NCI-H1436 treated with DMSO at 0.1 percent for 48 hours (cell line): ENCODE measurements at places on chromosomes 2 and 18.

DNA sequence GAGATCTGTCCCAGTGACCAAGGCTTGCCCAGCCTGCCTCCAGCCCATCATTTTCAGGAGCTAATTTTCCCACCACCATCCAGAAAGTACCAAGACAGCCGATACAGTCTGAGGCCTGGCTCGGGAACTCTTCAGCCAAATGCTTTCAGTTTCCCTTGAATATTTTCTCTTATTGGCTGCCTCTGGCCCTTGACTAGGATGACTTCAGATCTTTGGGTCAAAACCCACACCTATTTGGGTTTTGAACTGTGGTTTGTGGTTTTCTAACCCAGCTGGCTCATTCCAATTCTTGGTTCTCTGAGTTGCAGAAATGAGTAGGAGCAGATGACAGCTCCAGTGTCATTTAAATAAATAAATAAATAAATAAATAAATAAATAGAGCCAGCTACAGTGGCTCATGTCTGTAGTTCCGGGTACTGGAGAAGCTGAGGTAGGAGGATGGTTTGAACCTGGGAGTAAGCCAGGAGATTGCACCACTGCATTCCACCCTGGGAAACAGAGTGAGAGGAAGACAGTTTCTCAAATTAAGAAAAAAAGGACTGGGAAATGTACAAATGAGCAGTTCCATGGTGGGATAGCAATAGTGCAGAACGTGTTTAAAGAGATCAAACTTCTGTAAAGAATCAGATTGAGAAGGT lies 465.0 kb upstream of the SOX11 start:
- no peak for DNase-seq

DNA sequence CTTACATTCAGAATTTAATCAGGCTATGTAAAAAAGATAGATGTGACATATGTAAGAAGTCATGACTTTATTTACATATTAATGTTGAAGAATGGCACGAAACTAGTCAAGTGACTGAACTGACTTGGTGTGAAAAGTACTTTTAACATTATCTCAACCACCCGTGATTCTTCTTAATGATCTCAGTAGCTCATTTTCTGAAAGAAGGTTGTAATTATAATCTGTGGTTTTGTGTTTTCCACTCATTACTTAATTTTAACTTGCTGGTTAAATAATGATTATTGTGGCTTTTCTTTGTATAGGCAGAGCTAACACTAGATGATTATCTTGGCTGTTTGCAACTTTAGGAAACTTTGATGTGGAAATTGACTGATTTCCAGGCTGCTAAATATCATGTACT lies 18.5 kb downstream of the KCNJ13 start:
- no peak for DNase-seq

DNA sequence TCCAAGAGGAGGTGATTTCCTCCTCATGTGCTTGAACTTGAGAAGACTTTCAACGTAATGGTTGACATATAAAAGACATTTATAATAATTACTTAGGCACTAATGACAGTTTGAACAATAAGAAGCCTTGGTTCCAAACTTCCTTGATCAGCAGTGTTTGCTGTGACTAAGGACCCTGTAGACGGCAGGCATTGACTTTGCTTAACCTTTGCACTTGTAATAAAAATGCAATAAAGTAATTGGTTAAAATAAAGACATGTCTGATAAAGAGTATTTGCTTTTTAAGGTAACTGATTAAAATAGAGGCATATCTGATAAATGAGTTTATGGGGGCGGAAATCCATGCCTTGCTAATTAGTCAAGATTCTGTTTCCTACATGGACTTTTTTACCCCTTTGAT lies 82.2 kb upstream of the ST8SIA3 start:
- no peak for DNase-seq

- no peak for DNase-seq
These were observed 23.3 kb downstream of the EPB41L5 start for GRCh38 chr2:120036145-120036544.

- DNase-seq: no peak
These were observed 24.0 kb downstream of the PDCD1 start for GRCh38 chr2:241834527-241835210.

- no peak for DNase-seq
These were observed 9.4 kb downstream of the SMAD4 start for GRCh38 chr18:51039138-51040112.

DNA sequence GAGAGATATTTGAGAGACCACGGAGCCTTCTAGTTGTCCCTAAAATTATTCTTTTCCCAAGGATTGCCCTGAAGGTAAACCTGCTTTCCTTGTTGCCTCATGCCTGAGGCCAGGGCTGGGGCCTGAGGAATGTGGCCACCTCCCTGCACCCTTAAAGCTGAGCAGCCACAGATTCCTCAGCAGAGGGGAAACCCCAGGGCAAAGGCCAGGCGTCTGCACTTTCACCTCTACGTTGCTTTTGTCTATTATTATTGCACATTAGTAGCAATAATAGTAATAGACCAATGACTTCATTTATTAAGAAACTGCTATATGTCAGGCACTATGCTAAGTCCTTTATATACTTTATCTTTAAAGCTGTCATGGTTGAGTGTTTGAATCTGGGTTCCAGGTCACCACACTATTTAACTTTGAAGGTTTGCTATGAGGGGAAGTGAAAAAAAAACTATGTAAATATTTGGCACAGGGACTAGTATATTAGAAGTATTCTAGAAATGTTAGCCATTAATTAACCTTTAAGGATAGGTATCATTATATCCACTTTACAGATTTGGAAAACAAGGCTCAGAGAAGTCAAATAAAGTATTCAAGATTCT lies 104.2 kb downstream of the LRRC30 start:
- no peak for DNase-seq

DNA sequence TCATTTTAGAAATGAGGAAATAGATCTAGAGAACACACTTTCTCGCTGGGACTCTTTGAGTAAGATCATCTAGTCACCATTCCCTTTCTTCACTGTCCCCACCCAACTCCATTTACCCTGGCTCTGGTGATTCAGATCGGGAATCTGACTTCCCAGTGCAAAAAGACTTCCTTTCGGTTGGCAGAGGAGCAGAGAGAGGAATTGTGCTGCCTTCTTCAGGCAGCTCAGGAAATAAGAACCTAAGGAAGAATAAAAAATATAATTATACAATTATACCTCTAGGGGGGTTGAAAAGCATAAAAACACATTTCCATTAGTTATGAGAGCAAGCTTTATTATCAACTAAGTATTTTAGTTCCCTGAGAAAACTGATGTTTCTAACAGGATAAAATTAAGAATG lies 9.3 kb upstream of the MPP4 start:
- no peak for DNase-seq

DNA sequence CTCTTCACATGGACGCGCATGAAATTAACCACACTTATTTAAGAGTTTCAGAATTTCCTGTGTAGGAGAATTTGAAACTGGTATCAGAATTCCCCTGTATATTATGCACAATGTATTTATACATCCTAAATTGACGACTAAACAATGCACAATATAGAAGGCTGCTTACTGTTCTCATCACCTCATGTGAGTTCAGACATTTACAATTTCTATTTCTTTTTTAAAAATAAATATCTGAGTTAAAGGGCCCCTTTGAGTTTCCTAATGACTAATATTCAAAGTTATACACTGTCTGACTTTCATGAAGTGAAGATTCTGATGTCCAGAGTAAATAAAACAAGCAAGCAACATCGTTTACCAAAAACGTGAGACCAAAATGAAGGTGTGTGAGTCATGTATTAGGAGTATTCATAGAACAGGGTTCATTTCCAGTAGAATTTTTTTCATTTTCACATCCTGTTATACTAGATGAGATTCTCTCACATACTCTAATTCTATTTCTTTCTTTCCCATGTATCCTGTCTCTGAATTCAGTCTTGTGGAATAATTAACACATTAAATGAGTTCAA lies 406.2 kb downstream of the NUP35 start:
- DNase-seq: no peak

DNA sequence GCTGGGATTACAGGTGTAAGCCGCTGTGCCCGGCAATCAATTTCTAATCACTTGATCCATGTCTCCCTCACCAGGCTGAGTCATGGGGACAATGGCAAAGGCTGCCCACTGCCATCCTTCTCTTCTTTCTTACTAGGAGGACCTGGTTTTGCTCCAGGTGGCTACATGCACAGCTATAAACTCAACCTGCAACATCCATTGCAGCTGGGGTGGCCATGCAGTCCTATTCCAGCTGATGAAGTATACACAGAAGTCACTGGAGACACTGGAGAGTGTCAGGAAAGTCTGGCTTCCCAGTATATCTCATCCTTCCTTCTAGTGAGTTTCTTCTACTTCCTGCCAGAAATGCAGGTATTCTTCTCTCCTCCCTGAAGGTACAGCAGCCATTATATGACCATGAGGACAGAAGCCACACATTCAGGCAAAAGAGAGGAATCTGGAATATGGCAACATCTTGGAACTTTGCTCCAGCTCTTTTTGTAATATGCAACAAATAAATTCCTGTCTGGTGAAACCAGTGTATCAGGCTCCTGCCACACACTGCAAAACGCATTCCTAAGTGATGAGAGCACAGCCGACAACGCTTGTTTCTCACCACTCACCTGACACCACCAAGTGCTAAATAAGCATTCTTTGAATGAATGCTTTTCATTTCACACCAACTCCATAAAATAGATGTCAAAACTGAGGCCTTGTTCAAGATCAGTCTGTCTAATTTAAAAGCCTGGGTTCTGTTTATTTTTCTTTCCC lies 32.3 kb downstream of the SCTR start:
- DNase-seq: no peak

DNA sequence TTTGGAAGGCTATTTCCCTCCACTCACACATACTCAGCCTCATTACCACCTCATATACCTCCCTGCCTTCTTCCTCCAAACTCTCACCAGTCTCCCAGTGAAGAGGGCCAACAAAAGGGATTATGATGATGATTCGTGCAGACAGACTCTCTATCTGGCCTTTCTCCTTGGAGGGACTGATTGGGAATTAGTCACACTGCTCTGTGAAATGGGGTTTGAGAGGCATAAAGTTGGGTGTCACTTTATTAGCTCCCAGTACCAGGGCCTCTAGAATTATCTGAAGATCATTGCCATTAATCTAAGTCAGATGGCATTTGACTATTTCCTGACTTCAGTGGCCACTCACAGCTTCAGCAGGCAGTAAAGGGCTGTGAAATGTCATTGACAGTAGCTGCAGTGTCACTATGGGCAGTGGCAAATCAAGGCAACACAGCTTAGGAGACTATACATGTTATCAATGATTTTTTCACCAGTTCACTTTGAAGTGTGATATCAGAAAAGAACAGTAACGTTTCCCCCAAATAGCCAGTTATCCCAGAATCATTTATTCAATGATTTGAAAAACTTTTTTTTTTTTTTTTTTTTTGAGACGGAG lies 17.4 kb downstream of the CNRIP1 start:
- no peak for DNase-seq

DNA sequence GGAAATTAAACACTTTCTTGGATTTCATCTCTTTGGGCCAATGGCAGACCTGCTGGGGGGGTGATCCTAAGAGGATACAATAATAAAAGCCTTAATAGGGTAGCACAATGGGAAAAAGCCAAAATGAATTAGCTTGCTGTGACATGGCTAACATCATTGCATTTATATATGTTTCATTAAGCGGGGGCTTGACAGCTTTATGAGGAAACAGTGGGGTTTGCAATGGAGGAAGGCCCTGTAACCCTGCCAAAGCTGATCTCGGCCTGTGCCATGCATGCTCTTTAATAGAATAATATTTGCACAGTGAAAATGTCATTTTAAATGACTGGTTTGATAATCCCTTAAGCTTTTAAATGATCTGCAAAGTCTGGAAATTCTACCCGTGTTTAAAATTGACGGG lies 291.5 kb downstream of the SLC4A3 start:
- DNase-seq: no peak

- DNase-seq: no peak
These were observed 780.0 kb downstream of the CNTNAP5 start for GRCh38 chr2:124805060-124805459.

- no peak for DNase-seq
These were observed 20.8 kb upstream of the C2orf74 start for GRCh38 chr2:61141151-61141550.

GRCh38 chr2:223674998-223675609 lies 72.9 kb upstream of the SCG2 start:
- no peak for DNase-seq

- DNase-seq: no peak
These were observed 115.9 kb downstream of the DSEL start for GRCh38 chr18:67400502-67401117.

GRCh38 chr2:237315829-237316225 lies 98.1 kb downstream of the COL6A3 start:
- DNase-seq: no peak

DNA sequence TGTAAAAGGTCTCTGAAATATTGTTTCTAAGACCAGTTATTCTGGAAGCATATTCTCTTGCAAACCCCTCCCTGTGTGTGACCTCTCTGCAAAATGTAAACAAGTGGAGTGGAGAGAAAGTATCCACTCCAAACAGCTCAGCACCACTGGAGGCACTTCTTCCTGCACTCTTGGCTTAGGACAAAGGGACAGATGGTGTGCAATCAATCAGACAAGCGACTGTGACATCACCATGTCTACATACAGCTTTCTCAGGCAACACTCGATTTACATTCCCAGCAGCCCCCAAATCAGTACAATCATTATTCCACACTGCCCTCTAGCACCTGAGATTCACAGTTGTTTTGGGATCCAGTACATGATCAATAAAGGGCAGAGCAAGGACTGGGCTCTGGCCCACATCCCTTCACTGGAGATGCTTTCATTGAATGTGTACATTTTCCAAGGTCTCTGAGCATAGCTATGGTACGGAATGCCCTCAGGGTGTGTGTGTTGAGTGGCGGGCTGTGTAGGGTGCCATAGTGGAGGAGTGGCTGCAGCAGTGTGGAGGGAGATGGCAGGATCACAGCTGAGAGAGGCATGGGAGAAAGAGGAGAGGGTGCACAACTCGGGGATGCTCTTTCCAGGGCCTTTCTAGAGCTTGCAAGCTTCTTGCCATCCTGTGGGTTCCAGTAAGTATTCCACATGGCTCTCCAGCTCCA lies 311.8 kb upstream of the ST6GAL2 start:
- no peak for DNase-seq

GRCh38 chr2:15725101-15725781 lies 133.6 kb downstream of the DDX1 start:
- no peak for DNase-seq

DNA sequence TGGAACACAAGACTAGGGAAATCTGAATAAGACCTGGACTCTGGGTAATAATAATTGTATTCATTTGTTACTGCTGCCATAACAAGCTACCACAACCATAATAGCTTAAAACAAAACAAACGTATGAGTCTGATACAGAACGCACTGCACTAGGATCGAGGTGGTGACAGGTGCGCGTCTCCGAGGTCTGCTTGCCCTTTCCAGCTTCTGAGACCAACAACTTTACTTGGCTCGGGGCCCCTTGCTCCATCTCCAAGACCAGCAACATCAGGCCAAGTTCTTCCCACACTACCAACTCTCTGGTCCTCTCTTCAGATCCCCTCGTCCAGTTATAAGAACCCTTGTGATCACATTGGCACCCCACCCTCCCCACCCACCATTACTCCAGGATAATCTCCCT lies 42.8 kb downstream of the TBC1D8 start:
- DNase-seq: no peak

- DNase-seq: no peak
These were observed 387.2 kb downstream of the SOX11 start for GRCh38 chr2:6079405-6079804.
